ENCODE measurements at places on chromosomes 6 and 20.
A peak's percentile ranks its signal among the peaks of the same experiment; 100 is the strongest.

DNA sequence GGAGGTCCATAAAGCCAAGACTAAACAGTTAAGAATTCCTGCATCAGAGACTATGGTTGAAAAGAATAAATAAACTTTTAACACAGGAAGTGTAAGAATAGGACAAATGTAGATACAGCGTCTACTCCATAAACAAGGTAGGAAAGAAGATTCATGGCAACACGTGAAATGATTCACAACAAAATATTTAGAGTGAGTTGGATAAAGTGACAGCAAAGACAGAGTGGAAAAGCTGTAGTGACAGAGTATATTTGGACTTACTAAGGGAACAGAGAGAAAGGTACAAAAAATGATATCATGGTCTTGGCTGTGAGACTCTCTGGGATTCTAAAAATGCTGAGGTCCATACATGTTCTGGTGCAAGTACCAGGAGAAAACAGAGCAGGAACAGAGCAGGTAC lies 21.9 kb upstream of the KIAA0408 start:
- DNase-seq: no peak

DNA sequence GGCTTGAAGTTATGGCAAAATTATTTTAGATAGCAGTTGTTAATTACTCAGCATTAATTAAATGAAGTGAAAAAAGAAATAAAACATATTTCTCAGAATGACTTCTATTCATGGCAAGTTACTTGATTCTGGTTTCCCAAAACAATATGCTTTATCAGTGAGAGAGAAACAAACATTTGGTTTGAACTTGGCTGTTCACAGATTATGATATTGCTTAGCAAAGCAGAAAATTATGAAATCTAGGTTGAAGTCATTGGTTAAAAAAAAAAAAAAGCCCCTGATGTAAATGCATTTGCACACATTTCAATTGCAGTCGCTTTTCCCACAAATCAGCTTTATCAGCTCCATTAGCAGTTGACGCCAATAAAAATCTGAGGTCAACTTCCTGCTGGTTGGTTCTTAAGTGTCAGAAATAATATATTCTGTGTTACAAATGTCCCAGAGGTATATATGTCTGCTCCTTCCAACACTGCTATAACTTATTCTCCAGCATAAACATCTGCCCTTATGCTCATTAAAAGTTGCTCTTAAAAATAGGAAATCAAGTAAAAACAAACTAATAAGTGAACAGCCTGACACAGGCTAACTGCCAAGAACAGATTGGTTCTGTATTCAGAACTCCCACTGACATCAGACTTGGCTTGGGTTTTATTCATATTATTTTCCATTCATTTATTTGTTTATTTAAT lies 275.4 kb downstream of the PHF3 start:
- DNase-seq: no peak

DNA sequence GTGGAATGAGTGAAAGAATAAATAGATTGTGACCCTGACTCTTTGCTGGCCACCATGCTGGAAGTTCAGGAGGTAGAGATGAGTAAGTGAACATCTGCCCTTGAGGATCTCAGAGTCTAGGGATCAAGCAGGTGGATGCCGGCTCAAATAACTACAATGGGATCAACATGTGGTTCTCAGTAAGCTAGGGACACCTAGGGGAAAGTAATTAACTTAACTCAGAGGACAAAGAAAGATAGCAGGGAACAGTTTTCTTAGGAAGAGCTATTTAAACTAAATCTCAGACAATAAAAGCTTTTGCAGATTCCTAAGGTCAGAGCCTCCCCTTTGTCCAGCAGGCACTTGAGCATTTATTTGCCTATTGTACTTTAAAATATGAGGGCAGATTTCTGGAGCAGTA lies 29.1 kb downstream of the SLC13A3 start:
- DNase-seq: no peak

- no peak for DNase-seq
These were observed 50.0 kb downstream of the SLC23A2 start for GRCh38 chr20:4951299-4951698.

DNA sequence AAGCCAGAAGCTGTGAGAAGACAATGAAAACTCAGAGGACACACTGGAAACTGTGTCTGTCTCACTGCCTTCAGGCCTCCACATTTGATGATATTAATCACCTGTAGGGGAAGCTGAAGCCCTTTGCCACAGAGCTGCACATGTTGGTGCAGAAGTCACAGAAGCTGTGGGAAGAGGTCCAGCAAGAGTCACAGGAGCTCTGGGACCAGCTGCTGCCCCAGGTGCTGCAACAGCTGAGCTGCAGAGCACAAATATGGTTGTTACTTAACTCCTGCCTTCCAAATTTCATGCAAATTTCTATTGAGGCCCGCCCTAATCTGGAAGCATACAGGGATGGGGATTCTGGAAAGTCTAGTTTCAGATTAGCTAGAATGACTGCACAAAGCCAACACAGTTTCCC lies 169.3 kb downstream of the OGFRL1 start:
- no peak for DNase-seq

DNA sequence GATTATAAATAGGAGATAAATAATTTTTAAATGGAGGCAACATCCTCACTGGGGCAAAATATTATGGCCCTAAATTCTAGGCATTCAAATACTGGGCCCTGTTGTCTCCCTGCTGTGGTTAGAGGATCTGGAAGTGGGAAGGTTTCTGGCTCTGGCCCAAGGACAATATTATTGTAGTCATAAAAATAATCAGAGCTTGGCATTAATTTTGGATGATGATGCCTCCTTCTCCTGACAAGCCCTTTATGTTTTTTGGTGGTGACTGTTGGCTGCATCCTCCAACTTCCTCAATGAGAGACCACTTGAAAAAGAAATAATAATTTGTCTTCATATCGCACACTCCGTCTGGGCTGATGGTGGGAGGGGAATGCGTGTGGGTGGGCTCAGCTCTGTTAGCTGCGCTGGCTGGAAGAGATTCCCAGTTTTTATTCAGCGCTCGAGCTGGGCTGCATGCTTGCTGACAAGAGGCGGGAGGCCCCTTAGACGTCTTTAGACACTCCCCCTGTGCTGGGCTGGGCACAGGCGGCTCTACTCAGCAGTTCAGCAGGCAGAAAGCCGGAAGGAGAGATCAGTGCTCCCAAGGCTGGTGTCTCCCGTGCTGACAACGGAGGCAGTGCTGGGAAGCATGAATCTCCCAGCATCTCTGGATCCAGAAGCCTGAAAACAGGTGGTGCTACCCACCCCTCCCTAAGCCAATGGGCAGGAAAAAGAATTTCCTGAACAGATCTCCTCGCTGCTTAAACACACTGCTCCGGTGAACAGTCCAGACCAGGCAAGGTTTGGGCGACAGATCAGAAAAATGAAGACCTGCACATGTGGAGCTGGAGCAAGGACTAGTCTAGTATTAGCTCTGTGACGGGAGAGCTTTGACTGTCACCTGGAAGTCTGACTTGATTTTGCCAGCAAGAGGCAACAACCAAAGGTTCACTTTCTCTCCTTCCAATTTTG lies 97.7 kb downstream of the SYCP2 start:
- no peak for DNase-seq

DNA sequence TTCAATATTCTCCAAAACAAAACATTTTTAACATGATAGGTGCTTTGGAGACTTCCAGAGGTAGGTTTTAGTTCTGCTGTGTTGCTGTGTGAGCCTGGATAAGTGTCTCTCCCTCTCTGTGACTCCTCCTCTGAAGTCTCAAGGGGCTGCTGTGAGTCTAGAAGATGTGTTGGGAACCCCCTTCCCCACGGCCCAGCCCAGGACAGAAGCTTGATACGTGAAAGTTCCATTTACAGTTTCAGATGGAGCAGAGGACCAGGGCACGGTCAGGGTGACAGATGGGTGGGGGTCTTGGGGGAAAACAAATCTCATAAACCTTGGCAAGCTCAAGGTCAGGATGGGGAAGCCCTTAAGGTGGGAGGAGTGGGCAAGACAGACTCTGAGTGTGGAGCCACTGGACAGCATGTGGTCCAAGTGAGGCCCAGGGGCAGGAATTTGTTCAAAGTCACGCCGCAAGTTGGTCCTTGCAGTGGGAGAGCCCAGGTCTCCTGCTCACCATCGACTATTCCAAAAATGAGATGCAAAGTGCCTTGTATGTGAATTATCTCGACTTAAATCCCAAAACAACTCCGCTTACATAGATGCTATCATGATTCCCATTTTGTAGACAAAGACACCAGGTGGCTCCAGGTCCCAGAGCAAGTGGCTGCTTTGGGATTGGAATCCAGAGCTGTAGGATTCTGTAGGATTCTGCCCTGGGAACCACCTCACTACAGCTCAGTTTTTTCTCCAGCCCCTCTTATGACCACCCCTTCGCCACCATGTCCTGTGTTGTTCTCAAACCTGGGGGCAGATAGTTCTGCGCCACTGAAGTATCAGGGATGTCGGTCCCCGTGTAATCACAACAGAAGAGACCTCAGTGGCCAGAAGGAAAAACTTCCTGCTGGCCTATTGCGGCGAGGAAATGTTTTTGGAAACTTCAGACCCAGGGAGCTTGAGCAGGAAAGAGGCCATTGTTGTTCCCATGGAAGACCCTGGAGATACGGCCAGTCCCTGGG lies 1.9 kb downstream of the TGM2 start:
- DNase-seq: no peak

GRCh38 chr20:35134880-35135279 lies 12.3 kb downstream of the EDEM2 start:
- DNase-seq: no peak

- no peak for DNase-seq
These were observed 77.6 kb upstream of the QKI start for GRCh38 chr6:163336961-163337360.

- DNase-seq: no peak
These were observed 50.5 kb upstream of the CSE1L start for GRCh38 chr20:48995589-48995988.

DNA sequence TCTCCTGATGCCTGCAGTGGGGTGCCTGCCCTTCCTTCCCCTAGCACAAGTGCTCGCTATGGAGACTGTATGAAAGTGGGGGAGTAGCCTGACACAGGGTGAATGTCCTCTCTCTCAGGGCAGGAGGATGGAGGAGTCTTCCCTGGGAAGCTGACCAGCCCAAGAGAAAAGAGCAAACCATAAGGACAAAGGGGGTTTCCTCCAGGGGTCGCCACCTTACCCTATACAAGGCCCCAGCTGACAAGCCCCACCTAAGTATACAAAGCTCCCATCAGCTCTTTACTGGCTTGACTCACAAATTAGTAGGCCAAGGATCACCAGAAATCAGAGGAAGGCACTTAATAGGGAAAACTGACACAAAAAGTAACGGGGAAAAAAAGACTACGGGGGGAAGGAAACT lies 54.1 kb downstream of the PLAGL1 start:
- no peak for DNase-seq

GRCh38 chr6:82419132-82419581 lies 55.5 kb downstream of the TPBG start:
- DNase-seq: no peak

DNA sequence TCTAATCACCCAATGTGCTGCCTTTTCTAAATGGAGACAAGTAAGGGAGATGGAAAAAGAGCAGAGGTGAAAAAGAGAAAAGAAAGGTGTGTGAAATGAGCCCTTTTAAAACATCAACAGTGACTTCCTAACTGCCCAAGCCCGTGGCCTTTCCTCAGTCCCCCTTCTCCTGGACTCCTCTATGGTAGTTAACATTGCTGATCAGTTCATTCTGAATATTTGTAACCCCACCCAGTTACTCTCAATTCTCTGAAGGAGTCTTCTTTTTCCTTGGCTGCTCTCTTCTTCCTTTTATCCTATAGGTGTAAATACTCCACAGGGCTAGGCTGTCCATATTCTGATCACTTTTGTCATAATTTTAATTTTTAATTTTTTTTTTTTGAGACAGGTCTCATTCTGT lies 27.1 kb downstream of the TAF11 start:
- DNase-seq: no peak

DNA sequence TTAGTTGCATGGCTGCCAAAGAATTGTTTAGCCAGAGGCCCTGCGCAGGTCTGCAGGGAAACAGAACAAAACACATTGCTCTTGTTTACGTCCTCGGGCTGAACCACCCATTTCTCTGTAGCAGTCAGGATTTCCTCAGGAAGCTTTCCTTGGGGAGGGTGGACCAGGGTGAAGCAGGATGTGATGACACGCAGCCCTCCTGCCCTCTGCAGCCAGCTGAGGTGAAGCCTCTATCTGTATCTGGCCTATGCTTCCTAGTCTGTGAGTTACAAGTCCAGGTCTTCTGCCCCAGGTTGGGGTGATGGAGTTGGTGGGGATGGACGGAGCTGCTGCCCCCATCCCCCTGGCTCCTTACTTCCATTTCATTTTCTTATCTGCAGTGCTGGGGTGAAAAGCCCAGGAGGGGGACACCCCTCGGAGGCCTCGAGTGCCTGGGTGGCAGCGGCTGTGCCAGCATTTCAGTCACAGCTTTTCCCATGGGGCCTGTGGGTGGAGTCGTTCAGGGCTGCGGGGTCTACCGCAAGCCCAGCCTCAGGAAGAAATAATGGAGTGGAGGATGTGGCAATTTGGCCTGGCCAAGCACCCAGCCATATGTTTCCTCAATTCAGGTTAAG lies 24.9 kb downstream of the SASH1 start:
- DNase-seq: peak; percentile 36
